Nephron progenitor cell (in vitro differentiated cells): ENCODE measurements at places on chromosomes 3 and 15.

DNA sequence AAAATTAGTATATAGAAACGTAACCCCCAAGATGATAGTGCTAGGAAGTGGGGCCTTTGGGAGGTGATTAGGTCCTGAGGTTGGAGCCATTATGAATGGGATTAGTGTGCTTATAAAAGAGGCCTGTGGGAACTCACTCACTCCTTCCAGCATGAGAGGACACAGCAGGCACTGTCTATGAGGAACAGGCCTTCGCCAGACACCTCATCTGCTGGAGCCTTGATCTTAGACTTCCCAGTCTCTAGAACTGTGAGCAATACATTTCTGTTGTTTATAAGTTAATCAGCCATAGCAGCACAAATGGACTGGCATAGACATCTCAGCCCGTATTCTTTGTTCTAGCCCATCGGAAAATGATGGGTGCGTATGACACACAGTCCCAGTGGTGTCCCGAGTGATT is 152.3 kb downstream of the GABRG3 start:
- H3K27ac ChIP-seq = no peak overlapping the region
- H3K27me3 ChIP-seq = no peaks in the 10 kb centered on the region
- H3K4me3 ChIP-seq = no peak overlapping the region
- no peak for DNase-seq
- no peaks in the 10 kb centered on the region for H3K36me3 ChIP-seq
- H3K4me1 ChIP-seq = no peaks in the 10 kb centered on the region

DNA sequence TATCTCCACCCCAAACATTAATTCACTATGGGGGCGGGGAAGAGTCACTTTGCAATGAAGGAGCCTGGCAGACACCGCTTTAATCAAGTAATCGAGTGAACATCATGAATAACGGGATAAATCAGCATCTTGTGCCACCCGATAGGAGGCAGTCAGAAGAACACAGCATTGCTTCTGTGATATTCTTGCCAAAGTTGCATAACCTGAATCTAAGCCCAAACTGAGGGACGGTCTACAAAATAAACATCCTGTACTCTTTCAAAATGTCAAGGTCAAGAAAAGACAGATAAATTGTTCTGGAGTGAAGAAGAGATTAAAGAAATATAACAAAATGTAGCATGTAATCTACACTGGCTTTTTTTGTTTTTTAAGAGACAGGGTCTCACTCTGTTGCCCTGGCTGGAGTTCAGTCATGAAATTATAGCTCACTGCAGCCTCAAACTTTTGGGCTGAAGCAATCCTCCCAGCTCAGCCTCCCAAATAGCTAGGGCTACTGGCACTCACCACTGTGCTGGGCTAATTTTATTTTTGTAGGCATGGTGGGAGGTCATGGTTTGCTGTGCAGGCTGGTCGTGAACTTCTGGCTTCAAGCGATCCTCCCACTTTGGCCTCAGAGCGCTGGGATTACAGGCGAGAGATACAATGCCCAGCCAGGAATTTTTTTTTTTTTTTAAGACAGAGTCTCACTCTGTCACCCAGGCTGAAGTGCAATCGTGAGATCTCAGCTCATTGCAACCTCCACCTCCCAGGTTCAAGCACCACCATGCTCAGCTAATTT is 20.1 kb upstream of the VWA5B2 start:
- no peak overlapping the region for H3K27ac ChIP-seq
- no peaks in the 10 kb centered on the region for H3K36me3 ChIP-seq
- H3K27me3 ChIP-seq = peaks cover 41% of the 10 kb centered on the region
- H3K4me1 ChIP-seq = no peaks in the 10 kb centered on the region
- H3K4me3 ChIP-seq = no peak overlapping the region
- no peak for DNase-seq

- no peak for DNase-seq
- no peaks in the 10 kb centered on the region for H3K4me1 ChIP-seq
- no peak overlapping the region for H3K4me3 ChIP-seq
- no peak overlapping the region for H3K27ac ChIP-seq
- no peaks in the 10 kb centered on the region for H3K36me3 ChIP-seq
These were observed 30.8 kb downstream of the CHCHD4 start for GRCh38 chr3:14093831-14094230.

DNA sequence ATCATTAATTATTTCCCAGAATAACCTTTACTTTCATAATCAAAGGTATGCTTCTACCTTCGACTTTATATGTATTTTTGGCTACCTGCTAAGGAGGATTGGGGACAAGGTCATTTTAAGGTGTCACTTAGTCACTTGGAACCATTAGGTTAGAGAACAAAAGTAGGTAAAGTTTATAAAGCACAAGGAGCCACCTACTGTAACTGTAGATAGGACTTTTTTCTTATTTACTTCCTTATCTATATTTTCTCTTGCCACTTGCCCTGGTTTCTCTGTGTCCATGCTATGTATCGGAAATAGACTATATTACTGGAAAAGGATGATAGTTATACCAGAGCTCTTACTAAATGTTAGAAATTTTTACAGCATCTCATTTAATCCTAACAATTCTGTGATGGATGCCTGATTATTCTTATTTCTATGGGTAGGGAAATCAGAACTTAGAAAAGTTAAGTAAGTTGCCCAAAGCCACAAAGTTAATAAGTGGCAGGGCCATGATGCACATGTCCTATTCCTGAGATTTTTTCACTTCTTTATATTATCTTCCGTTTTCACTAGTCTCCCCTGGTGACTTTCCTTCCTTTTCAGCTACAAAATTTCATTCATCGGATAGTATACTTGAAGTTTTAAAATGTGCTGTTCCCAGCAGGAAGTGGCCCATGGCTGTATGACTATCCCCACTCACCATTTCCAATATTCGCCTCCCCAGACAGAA is 132.5 kb downstream of the CMSS1 start:
- DNase-seq = no peak
- H3K27ac ChIP-seq = no peak overlapping the region
- H3K4me1 ChIP-seq = peaks cover 12% of the 10 kb centered on the region

- no peak for DNase-seq
- peak overlapping the region; percentile 22 for H3K27ac ChIP-seq
- peaks cover 47% of the 10 kb centered on the region for H3K4me1 ChIP-seq
These were observed 14.9 kb downstream of the ATXN7 start for GRCh38 chr3:63878394-63879060.

- H3K4me3 ChIP-seq = no peak overlapping the region
- peaks cover 13% of the 10 kb centered on the region for H3K4me1 ChIP-seq
- DNase-seq = no peak
These were observed 130.3 kb downstream of the LIPC start for GRCh38 chr15:58562135-58562534.

- H3K27ac ChIP-seq = peak overlapping the region; percentile 94
- H3K4me3 ChIP-seq = no peak overlapping the region
- H3K36me3 ChIP-seq = peaks cover 21% of the 10 kb centered on the region
- H3K27me3 ChIP-seq = peaks cover 6% of the 10 kb centered on the region
These were observed 51.6 kb downstream of the ABHD2 start for GRCh38 chr15:89139613-89140499.

DNA sequence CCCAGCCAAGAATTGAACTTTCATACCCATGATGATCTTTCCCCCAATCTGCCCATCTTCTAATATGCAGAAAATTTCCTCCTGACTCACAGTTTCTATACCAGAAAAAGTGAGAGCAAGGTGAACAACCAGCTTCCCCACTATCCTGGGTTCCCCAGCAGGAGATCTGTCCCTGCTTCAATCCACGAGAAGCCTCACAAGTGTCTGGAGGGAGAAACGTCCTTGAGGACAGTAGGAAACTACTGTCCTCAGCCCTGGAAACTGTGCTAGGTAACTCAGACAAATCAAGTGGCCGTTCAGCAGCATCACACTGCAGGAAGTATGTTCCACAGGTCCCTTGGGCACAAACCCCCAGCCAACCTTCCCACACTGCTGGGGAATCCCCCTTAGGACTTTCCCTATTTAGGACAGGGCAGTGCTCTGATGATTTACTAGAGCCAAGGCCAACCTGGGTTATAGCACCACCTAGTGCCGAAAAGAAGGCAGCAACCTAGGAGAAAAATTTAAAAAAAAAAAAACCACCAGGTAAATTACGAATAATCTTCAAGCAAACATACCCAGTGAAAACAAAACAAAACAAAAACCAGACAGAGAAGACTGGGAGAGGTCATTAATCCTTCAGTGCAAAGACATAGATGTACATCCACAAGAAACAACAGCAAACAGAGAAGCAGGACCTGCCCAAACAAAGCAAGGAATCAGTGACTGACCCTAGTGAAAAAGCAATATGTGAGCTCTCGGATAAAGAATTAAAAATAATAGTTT is 36.0 kb downstream of the MORC1 start:
- H3K27me3 ChIP-seq = peaks cover 6% of the 10 kb centered on the region
- DNase-seq = peak; percentile 29
- no peaks in the 10 kb centered on the region for H3K4me1 ChIP-seq
- peaks cover 15% of the 10 kb centered on the region for H3K36me3 ChIP-seq

DNA sequence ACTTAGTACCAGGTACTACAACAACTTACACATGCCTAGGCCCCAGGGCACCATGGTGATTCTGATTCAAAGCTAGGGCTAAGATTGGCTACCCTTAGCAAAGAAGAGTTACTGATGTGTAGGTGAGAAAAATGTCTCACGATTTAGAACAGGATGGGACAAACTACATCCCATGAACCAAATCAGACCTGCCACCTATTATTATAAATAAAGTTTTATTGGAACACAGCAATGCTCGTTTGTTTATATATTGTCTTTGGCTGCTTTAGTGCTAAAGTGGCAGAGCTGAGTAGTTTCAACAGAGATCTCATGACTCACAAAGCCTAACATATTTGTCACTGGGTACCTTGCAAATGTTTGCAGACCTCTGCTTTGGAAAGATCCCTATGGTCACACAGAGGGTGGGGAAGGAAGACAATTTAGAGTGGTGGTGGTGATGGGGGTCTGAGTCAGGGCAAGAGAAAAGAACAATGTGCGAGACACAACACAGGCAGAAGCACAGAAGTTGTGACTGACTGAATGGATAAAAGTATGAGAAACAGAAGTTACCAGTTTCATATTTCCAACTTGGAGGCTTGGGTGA is 770.6 kb upstream of the CFAP20DC start:
- H3K4me3 ChIP-seq = no peak overlapping the region
- peaks cover 35% of the 10 kb centered on the region for H3K4me1 ChIP-seq
- peaks cover 11% of the 10 kb centered on the region for H3K36me3 ChIP-seq
- peaks cover 5% of the 10 kb centered on the region for H3K27me3 ChIP-seq
- H3K27ac ChIP-seq = no peak overlapping the region
- DNase-seq = no peak

DNA sequence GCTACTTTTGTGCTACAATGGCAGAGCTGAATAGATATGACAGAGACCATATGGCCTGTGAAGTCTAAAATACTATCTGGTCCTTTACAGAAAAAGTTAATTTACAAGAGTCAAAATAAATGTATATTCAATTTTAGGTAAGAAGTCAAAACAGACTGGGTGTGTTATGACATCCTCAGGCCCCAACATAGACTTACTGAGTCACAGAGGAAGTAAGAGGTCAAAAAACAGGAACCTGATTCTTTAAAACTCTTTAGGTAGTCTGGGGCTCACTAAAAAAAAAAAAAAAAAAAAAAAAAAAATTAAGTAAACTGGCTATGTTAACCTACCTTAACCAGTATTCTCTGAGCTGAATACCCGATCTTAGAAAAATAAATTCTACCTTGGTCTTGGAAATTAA is 13.1 kb downstream of the DNAAF4 start:
- H3K27me3 ChIP-seq = no peaks in the 10 kb centered on the region
- H3K4me3 ChIP-seq = no peak overlapping the region
- H3K4me1 ChIP-seq = peaks cover 18% of the 10 kb centered on the region
- H3K27ac ChIP-seq = no peak overlapping the region
- peaks cover 8% of the 10 kb centered on the region for H3K36me3 ChIP-seq

DNA sequence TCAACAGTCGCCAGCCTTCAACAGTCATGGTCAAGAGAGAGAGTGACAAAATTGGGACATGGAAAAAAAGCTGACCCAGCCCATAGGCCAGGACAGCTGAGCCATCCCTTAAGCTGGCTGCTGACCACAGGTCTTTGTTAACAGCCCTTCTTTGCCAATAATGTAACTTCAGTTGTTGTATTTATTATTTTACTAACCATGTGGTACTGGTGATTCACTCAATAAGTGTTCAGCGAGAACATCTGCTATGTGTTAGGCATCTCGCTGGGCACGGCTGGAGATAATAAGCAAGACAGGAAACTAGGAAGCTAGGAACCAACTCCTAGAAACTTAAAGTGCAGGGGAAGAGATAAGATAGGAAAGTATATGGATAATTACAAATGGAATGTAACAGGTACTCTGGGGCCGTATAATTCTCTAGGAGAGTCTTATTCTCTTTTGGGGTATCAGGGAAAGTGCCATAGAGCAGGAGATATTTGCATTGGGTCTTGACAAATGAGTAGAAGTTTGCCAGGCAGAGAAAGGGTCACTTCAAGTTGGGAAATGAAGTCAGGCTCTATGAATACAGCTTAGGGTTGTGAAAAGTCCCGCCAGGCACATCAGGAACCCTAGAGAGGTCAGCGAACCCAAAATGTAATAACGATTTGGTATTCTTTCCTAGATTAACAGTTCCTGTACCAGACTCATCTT is 84.0 kb upstream of the TRA2B start:
- DNase-seq = no peak
- H3K4me3 ChIP-seq = no peak overlapping the region
- H3K36me3 ChIP-seq = no peaks in the 10 kb centered on the region
- no peak overlapping the region for H3K27ac ChIP-seq
- H3K27me3 ChIP-seq = peaks cover 10% of the 10 kb centered on the region
- no peaks in the 10 kb centered on the region for H3K4me1 ChIP-seq

- H3K36me3 ChIP-seq = no peaks in the 10 kb centered on the region
- H3K4me1 ChIP-seq = no peaks in the 10 kb centered on the region
- no peak for DNase-seq
These were observed 168.5 kb downstream of the NFKBIZ start for GRCh38 chr3:102017784-102018183.

- no peak overlapping the region for H3K4me3 ChIP-seq
- DNase-seq = no peak
- no peak overlapping the region for H3K27ac ChIP-seq
These were observed 94.8 kb downstream of the CACNA1D start for GRCh38 chr3:53589201-53589600.

DNA sequence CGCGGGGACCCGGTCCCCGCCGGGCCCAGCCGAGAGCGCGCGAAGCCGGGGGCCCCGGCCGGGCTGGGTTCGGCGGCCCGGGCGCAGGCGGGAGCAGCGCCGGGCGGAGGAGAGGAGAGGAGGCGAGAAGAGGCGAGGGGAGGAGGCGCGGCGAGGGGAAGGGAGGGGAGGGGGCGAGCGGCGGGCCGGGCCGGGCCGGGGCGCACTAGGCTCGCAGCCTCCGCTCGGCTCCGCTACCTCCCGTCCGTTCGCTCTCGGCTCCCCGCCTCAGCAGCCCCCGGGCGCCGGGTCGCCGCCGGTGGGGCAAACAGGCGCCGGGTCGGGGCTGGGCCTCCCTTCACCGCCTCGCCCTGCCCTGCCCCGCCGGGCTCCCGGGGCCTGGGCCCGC is 351 bp downstream of the INSYN1 start:
- no peaks in the 10 kb centered on the region for H3K36me3 ChIP-seq
- peaks cover 36% of the 10 kb centered on the region for H3K4me1 ChIP-seq
- H3K27ac ChIP-seq = no peak overlapping the region

- H3K27me3 ChIP-seq = no peaks in the 10 kb centered on the region
- H3K4me1 ChIP-seq = peaks cover 25% of the 10 kb centered on the region
- no peak overlapping the region for H3K4me3 ChIP-seq
- peaks cover 11% of the 10 kb centered on the region for H3K36me3 ChIP-seq
These were observed 43.2 kb downstream of the HMCES start for GRCh38 chr3:129321887-129322286.
